ENCODE measurements at places on chromosomes 4 and X. TPM values are rescaled to one million over a fixed set of nuclear protein-coding genes. Genes with fewer than 3 reads are reported as not detected.

BCLAF3 gene
- total RNA-seq: 9.6 TPM

RHOXF1 gene
- not detected for total RNA-seq

TRIM2 gene
- 15.4 TPM for total RNA-seq

GC gene
- 0.23 TPM for total RNA-seq

RAI2 gene
- 7.0 TPM for total RNA-seq

HSFX2 gene
- 2.0 TPM for total RNA-seq

RELL1 gene
- total RNA-seq: 36.6 TPM

GAGE12J gene
- total RNA-seq: not detected

ETDA gene
- not detected for total RNA-seq

SHROOM2 gene
- total RNA-seq: 22.3 TPM

CACNA1F gene
- 0.59 TPM for total RNA-seq

SFRP2 gene
- 4.1 TPM for total RNA-seq

GPR78 gene
- not detected for total RNA-seq

MAOA gene
- 1.6 TPM for total RNA-seq

WDR17 gene
- total RNA-seq: 0.64 TPM

SPP1 gene
- total RNA-seq: 4.7 TPM

PPARGC1A gene
- 11.4 TPM for total RNA-seq

ASB9 gene
- 2.8 TPM for total RNA-seq
